ENCODE measurements at places on chromosomes 11 and 22.

DNA sequence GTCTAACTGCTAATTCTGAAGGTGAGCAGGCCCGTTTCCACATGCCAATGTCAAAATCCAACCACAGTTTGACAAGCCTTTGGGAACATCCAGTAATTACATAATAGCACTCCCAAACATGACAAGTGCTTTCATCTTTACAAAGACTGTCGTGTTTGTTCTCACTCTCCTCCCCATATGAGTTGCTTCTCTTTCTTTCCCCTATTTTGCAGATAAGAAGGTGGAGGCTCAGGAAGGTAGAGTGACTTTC lies 55.9 kb upstream of the CD44 start:
- no peak for DNase-seq

DNA sequence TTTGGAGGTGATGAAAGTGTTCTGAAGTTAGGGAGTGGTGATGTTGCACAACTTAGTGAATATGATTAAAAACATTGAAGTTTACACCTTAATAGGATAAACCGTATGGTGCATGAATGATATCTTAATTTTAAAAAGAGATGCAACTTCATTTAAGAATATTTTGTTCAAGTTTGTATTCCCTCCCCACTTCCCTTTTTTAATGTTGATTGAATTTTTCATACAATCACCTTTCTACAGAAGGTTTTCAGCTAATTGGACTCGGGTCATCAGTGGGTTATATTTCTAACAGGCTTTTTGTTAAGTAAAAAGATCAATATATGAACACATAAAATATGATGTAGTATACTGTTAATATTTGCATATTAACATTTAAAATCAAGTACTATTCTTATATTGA lies 72.6 kb downstream of the DDIAS start:
- DNase-seq, result no peak

GRCh38 chr11:127109796-127110480 lies 109.4 kb upstream of the KIRREL3 start:
- no peak for DNase-seq

GRCh38 chr11:66568124-66568916 lies at the start of gene CTSF:
Gene CTSF (minus strand): TSS chr11:66568606. CDS start chr11:66568486, 120 bp downstream.
- peak; percentile 93 for DNase-seq

DNA sequence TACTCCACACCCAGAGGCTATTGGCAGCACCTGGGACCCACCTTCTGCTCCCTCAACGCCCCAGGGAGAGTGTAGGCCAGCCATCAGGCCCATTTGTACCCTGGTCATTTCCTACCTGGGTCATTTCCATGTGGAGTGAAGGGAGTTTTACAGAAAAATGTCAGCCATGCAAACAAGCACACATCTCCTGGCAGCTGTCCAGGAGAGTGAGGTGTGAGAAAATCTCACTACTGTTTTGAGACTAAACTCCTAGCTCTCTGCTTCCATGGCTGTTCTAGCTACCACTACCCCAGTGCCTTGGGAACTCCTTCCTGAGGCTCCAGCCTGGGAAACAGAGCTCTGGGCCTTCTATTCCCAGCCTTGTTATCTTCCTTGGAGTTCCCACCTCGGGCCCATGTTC lies 2.8 kb upstream of the TMPRSS13 start:
- DNase-seq, result no peak

- no peak for DNase-seq
These were observed 81.9 kb downstream of the BDNF start for GRCh38 chr11:27618281-27618915.
